Esophagus squamous epithelium (tissue), 5 donors: ENCODE measurements at places on chromosomes 4 and X.

DNA sequence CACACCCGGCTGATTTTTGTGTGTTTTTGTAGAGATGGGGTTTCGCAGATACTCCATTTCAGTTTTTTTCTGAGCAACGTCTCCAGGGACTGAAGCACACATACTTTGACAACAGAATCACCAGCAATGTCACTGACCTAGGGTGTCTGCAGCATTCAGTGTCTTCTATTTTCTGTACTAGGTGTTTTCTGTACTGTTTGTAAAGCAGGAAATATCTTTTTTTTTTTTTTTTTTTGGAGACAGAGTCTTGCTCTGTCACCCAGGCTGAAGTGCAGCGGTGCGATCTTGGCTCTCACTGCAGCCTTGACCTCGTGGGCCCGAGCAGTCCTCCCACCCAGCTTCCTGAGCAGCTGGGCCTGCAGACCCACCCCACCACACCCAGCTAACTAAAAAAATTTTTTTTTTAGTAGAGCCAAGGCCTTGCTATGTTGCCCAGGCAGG is 8.9 kb downstream of the ADD1 start:
- no peak for DNase-seq

- no peak for DNase-seq
Observed at GRCh38 chr4:62835631-62836030, 1573.6 kb downstream of the TECRL start.

DNA sequence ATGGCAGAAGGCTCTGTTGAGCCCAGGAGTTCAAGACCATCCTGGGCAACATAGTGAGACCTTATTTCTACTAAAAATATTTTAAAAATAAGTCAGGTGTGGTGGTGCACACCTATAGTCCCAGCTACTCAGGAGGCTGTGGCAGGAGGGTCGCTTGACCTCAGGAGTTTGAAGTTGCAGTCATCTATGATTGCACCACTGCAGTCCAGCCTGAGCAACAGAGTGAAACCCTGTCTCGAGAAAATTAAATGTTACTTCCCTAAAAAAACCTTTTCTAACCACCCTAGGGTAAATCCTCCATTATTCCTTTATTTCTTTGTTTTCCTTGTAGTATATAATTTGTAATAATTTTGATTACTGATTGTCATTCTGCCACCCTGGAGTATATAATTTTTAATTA is 7.9 kb downstream of the FAM200B start:
- no peak for DNase-seq

DNA sequence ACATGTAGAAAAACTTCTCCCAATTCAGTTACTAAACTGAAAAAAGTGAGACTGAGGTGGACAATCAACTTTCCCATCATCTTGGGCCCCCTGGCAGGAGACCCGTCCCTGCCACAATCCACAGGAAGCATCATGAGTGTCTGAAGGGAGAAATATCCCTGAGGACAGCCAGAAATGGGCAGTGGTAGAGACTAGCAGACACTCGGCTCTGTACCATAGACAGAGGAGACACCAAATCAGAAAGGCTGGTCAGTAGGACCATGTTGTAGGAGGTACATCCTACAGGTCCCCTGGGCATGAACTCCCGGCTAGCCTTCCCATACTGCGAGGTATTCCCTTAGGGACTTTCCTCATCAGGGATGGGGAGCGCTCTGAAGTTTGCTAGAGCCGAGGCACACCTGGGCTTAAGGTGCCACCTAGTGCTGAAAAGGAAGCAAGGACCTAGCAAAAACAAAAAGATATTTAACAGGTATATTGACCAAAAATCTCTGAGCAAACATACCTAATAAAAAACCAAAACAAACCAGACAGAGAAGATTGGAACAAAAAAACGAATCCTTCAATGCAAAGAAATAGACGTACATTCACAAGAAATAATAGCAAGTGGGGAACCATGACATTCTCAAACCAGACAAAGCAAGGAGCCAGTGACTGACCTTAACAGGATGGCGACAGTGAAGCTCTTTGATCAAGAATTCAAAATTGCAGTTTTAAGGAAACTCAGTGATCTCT is 55.6 kb downstream of the HAUS3 start:
- no peak for DNase-seq

GRCh38 chrX:41116948-41117347 is 31.7 kb downstream of the USP9X start:
- DNase-seq = no peak

- DNase-seq = no peak
Observed at GRCh38 chr4:77595364-77595973, 10.2 kb upstream of the CXCL13 start.

GRCh38 chr4:89834486-89835209 is 2.3 kb downstream of the SNCA start:
- no peak for DNase-seq

GRCh38 chr4:100839712-100840111 is 321.9 kb upstream of the EMCN start:
- no peak for DNase-seq

DNA sequence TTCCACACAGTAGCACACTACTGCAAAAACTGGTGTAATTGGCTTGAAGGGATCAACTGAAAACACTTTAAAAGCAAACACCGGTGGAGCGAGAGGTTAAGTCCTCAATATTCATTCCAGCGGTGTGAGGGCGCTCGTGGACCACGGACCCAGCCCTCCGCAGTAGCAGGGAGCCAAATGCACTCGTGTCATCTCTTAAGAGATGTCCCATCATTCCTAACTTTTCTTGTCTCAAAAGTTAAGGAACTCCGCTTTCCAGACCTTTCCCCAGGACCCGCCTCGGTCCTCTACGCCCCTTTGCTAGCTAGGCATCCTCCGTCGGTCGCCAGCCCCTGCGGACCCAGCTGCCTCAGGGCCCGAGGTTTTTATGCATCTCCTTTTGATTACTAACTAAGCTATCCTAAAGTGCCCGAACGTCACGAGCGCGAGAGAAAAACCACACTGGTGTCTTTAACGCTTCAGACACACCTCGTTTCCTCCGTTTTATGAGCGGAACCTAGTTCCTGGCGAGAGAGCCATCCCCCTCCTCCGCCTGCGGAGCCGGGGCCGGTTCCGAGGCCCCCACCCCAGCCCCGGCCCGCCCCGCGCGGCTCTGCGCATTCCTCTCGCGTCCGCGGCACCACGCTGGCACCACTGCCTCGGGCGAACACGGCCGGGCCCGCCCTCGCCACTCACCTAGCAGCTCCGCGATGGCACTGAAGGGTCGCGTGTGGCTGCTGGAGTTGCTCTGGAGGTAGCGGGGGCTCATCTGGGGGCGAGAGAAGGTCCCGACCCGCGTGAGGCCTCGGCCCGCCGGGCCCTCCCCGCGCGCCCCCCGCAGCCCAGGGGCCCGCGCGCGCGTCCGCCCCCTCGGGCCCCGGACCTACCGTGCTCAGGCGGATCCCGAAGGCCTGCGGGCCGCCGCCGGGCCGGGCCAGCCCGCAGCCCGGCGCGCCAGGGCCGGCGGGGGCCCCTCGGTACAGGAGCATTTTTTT is 723 bp downstream of the MORC4 start:
- DNase-seq = no peak

DNA sequence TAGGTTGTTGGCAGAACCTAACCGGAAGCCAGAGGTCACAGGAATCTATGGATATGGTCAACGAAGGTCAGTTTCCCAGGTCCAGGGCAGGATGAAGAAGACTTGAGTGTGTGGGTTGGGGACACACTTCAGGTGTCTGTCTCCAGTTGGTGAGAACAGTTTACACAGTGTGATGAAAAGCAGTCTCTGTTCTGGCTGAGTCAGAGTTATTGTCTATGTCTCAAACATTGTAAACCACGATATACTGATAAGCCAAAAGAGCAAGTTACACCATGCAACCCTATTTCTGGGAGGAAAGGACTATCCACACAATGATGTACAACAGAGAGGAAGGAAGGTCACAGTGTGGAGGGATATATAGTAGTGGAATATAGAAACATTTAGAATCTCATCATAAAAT is 187.1 kb upstream of the C1QTNF7 start:
- no peak for DNase-seq

- no peak for DNase-seq
Observed at GRCh38 chr4:83369831-83370639, 35.4 kb upstream of the HPSE start.

DNA sequence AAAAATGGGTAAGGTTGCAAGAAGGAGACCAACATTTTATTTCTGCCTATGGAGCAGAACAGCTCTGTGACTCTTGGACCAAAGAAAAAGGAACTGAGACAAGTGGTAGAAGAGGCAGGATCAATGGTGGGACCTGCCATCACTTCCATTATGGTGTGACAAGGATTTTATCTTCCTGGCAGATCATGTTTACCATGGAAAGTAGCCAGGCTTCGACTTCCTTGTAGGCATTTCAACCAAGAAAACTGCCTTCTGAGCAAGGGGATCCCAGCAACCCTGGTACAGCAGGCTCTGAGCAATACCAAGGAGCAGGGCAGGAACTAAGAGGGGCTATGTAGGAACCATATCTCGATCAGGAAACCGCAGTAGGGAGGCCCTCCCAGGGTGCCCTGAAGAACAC is 317.4 kb downstream of the IQCM start:
- no peak for DNase-seq

- no peak for DNase-seq
Observed at GRCh38 chrX:111877681-111878080, 1.7 kb downstream of the TRPC5OS start.

- DNase-seq = no peak
Observed at GRCh38 chr4:186204103-186204559, 12.8 kb downstream of the CYP4V2 start.

GRCh38 chrX:50698944-50699343 is 115.0 kb downstream of the SHROOM4 start:
- DNase-seq = no peak

DNA sequence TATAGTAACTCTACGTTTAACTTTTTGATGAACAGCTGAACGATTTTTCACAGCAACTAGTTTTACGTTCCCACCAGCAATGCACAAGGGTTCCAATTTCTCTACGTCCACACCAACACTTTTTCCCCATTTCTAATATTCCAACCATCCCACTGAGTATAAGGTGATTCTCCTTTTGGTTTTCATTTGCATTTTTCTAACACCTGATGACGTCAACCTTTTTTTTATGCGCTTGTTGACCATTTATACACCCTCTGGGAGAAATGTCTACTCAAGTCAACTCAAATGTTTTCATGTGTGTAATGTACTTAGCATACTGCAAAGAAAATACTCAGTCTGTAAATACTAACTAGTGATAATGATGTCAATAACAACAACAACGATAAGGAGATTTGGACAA is 177.2 kb upstream of the TENM3 start:
- no peak for DNase-seq

- DNase-seq = no peak
Observed at GRCh38 chrX:120456973-120457372, 12.1 kb downstream of the LAMP2 start.

DNA sequence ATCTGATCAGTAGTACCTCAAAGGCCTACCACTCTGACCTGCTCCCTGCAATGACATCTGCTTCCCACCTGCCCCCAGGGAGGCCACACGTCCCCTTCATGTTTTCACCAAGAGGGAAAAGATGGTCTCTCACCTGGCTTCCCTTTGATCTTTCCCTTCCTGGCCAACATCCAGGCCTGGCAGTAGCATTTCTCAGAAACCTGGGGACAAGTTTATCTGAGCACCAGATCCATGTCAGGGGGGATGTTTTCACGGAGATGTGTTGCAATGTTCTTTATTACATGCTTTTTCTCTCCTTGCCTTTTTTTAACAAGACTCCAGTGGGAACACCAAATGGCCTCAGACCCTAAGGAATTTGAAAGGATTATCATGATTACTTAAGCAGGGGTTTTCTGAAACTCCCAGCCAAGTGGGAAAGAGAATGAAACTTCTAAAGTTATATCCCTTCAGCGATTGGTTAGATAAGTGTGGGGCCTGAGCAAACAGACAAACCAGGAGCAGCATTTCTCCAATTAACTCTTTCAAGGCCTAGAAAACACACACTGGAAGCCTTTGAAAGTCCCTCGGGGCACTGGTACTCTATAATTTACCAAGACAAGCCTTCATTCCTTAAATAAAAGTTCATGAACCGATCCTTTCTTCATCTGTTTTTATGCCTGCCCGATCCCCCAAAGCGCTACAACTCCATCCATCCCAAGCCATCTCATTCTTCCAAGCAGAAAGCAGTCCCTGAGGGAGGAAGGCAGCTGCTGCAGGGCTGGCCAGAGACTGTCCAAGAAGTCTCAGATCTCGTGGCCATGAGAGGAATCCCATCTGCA is 94.1 kb downstream of the BCOR start:
- DNase-seq = no peak

DNA sequence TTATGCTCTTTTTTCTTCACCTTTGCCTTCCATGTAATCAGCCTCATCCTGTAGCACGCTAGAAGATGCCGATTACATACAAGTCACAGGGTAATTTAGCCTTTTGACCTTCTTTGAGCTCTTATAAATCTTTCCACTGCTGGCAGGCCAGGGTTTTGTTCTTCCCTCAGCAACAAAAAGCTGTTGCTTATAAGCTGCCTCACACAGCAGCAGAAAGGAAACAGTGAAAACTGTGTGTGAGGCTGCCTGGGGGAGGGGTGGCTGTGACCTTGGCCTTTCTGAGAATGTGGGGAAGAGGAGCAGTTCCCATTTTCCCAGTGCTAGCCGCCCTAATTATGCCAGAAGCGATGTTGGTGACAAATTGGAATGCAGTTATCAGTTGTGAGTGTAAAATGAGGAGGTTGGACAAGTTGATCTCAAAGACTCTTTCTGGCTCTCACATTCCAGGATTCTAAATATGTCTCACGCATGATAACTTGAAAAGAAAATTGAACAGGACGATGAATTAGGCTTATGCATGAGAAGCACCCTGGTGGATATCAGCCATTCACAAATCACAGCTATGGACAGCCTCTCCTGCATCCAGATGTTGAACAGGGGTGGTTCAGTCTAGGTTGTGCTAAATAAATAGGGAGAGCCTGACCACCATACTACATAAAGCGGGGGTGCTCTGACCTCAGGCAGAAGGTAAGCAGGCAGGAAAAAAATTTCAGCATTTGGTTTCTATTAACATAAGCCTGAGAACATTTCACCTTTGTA is 25.7 kb downstream of the SLITRK2 start:
- DNase-seq = no peak

DNA sequence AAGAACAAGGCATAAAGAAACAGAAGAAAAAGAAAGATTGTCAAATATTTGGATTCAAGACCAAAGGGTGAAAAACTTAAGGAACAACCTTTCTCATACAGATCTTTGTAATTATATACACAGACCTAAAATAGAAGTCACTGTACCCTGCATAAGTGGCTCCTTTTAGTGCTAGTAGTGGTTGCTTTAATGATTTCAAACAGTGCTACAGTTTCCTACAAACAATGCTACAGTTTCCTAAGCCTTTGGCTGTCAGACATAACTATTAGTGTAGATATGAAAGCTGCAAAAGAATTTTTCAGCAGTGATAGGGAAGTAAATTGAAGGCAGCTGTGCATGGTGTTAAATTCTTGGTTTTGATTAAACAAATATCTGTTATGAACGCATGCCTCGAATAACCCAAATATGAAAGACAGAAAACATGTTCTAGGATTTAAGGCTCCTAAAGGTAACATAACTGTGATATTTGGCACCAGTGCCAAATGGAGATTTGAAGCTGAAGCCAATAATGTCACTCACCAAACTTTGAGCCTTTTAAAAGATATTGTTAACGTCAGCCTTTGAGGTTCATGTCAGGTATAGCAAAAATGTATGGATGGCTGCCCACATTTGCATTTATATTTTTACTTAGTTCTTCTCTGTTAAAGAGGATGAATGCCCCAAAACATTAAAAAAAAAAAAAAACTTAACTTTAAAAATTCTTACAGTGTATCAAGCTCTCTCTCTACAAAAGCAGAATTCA is 36.6 kb downstream of the SMARCAD1 start:
- no peak for DNase-seq
